ENCODE measurements at places on chromosomes 6 and 20. TPM values are rescaled to one million over a fixed set of nuclear protein-coding genes. Genes with fewer than 3 reads are reported as not detected.
A peak's percentile ranks its signal among the peaks of the same experiment; 100 is the strongest.

DNA sequence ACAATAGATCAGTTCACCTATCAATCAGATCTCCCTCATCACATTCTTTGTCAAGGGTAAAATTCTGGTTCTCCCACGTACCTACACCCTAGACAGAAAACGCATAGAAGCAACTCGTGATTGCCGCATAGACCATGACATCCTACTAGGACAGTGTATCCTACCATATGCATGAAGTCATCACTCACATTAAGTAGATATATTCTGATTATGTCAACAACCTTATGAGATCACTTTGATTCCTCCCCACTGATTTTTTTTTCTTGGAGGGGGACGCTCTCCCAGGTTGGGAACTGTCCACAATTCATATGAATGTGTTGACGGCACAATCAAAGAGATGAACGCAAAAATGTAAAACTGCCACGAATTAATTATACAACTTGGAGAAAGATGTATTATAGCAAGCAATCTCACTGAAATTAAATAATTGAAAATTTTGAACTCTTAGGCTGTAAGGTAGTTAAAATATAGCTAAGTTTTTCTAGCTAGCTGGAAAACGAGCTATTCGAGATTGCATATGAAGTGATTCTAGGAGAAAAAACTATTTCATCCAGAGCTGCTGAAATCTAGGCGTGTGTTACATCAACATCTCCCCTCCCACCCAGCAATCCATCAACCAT lies 82.5 kb upstream of the CCDC28A start:
- DNase-seq = no peak

DNA sequence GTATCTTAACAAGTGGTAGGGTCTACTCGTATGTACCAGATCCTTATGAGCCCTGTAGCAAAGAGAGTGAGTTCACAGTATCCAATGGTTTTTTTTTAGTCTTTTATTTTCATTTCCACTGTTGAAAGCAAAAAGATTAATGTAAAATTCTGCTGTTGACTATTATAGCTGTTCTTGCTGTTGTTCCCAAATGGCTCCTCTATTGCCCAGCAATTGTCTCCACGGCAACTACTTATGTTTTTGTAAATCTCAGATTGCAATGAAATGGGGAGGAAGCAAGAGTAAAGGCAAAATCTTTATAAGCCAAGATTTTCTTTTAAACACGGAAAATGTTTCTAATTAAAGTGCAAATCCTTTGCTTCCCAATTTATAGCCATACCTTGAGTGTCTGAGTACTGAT lies 406.1 kb downstream of the EPM2A start:
- DNase-seq = no peak

DNA sequence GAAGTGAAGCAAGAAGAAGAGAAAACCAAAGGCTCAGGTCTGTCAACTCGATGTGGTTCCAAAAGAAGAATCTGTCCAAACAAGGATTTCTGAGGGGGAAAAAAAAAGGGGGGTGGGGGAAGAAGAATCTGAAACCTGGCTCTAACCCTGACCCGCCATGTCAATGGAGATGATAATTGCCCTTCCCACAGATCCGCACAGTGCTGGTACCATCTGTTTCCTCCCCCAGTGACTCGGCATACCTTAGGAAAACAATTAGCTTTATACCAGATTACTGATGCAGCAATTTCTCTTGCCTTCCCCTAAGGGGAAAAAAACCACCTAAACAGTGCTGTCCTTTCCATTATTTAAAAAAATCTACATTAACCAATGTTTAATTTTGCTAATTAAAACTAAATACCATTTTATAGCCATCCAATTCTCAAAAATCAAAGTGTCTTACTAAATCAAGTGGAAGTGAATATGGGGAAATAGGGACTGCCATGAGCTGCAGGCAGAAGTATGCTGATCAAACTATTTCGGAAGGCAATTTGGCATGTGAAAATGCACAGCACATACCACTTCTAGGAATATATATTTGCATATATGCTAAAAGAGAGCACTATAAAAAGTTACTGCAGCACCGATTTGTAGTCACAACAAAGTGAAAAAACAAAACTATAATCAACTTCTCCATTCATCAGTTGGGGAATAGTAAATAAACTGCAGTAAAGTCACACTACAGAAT lies 46.8 kb downstream of the MAP7 start:
- no peak for DNase-seq

- no peak for DNase-seq
Observed at GRCh38 chr6:44171899-44172546, 13.4 kb downstream of the CAPN11 start.

GRCh38 chr6:43052842-43053544 lies 658 bp downstream of the CUL7 start:
- no peak for DNase-seq

GRCh38 chr6:24240943-24241342 lies 114.9 kb downstream of the NRSN1 start:
- DNase-seq = no peak

DNA sequence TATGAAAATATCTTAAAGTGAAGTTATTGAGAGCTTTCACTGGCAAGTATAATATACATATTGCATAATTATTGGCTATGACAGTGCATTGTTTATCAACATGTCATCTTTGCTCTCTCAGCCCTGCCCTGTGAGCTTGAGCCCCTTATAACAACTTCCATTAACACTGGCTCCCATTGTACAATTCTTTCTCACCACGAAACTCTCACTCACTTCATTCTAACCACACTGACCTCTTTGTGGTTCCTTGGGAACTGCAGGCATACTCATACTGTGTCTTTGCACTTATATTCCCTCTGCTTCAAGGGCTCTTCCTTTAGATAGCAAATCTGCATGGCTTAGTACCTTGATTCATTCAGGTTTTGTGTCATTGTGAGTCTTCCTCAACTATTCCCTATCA lies 411.8 kb downstream of the CDKAL1 start:
- no peak for DNase-seq

DNA sequence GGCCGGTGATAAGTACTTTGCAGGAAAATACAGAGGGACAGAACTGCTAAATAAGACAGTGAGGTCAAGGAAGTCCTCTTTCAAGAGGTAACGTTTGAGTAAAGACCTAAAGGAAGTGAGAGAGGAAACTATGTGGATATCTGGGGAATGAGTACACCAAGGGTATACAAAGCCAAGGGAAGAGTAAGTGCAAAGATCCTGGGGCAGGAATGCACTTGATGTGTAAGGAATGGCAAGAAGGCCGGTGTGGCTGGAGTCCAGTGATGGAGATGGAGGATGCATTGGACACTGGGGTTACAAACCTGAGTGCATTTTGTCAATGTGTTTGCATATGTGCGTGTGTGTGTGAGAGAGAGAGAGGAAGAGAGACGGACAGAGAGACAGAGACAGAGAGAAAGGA lies 32.1 kb upstream of the TGM2 start:
- no peak for DNase-seq

GRCh38 chr6:90502866-90503407 lies 83.9 kb downstream of the MAP3K7 start:
- no peak for DNase-seq

- DNase-seq = no peak
Observed at GRCh38 chr20:45828589-45828988, 1.5 kb upstream of the TNNC2 start.

GRCh38 chr6:75818098-75818855 lies 69.2 kb downstream of the MYO6 start:
- no peak for DNase-seq

- DNase-seq = no peak
Observed at GRCh38 chr6:12298995-12299394, 8.8 kb downstream of the EDN1 start.

- no peak for DNase-seq
Observed at GRCh38 chr6:11604836-11605506, 67.4 kb downstream of the TMEM170B start.

GRCh38 chr6:35292494-35292893 lies 5.1 kb upstream of the DEF6 start:
- DNase-seq = no peak

DNA sequence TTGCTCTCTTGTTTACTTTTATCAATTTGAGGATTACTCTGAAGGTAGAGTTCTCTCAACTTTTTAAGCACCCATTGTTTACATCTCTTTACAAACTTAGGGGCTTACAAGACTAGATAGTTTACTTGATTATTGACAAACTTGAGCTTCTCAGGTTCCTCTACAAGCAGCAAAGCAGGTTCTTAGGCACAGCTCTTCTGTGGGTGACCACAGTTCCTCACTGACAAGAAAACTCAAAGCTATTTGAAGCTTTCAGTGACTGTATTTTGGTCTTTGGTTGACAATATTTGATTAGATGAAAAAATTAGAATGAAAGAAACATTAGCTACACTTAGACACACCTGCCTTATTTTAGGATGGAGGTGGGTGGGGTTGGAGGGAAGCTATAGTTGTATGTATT lies 327.3 kb upstream of the RUNX2 start:
- DNase-seq = no peak

- DNase-seq = no peak
Observed at GRCh38 chr6:166989427-166990032, 9.7 kb upstream of the CEP43 start.

DNA sequence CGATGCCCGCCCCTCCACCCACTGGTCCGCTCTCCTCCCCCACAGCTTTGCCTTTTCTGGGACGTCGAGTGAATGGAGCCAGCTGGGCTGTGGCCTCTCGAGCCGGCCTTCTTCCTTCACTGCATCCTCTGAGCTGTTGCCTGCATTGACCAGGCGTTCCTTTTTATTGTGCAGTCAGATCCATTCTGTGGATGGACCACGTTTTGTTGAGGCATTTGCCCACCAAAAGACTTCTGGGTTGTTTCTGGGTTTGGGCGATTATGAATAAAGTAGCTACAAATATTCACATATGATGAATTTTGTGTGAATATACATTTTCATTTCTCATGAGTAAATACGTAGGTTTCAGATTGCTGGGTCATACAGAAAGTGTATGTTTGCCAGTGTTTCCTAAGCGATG lies 9.9 kb downstream of the NTSR1 start:
- no peak for DNase-seq

DNA sequence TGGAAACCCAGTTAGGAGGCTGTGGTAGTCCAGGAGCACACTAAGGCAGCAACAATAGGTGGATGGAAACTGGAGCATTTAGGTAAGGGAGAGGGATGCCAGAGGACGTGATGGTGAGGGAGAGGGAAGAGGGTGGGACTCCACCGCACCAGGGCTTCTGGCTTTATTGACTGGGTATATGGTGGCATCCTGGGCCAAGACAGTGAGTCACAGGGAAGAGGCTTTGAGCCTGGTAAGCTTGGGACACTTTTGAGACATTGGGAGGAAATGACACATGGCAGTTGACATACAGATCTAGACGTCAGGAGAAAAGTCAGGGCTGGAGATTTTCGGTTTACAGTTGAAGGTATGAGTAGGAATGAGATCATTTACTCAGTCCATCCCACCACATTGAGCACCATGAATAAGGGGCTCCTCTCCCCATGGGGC lies 14.9 kb downstream of the NT5E start:
- DNase-seq = no peak

GRCh38 chr20:44087051-44087856 lies 99.7 kb downstream of the JPH2 start:
- DNase-seq = no peak

DNA sequence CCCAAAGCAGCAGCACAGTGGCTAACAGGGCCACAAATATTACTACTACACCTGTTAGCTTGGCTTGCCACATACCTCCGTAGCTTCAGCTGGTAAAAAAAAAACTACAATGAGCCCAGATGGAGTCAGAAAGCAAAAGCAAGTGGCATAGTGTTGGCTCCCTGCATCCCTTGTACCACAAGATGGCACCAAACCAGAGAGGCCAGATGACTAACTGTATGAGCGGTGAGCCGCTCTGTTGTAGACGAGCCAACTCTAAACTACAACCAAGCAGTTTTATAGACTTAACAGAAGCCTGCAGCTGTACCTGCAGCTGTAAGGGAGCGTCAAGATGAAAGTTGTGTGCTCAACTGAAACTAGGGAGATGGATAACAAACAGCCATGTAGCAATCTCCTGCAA lies 84.5 kb upstream of the MCHR2 start:
- DNase-seq = no peak

GRCh38 chr6:37544530-37544929 lies 44.8 kb upstream of the CCDC167 start:
- no peak for DNase-seq

GRCh38 chr6:53035549-53036213 lies 29.5 kb upstream of the FBXO9 start:
- peak; percentile 39 for DNase-seq

- DNase-seq = no peak
Observed at GRCh38 chr20:8078528-8078914, 53.5 kb upstream of the PLCB1 start.

The TAF4 gene
- total RNA-seq = 8.6 TPM

The C6orf47 gene
- total RNA-seq = 16.2 TPM

The TFAP2C gene
- total RNA-seq = 5.9 TPM

The KIF6 gene
- total RNA-seq = 3.3 TPM
